NCI-H1417 treated with DMSO at 0.1 percent for 48 hours (cell line): ENCODE measurements at places on chromosomes 6 and 20.

- no peak for DNase-seq
Measured at GRCh38 chr6:113178349-113178748, 678.8 kb upstream of the MARCKS start.

DNA sequence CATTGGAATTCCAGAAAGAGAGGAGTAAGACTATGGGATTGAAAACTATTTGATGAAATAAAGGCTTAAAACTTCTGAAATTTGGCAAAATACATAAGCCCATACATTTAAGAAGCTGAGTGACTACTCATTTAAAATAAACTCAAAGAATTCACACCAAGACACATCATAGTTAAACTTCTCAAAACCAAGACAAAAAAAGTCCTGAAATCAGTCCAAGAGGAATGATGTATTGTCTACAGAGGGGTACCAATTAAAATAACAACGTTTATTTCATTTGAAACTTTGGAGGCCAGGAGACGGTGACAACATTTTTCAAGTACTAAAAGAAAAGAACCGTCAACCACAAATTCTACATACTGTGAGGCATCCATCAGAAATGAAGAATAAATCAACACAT lies 841.4 kb upstream of the MAP3K7 start:
- DNase-seq: no peak

DNA sequence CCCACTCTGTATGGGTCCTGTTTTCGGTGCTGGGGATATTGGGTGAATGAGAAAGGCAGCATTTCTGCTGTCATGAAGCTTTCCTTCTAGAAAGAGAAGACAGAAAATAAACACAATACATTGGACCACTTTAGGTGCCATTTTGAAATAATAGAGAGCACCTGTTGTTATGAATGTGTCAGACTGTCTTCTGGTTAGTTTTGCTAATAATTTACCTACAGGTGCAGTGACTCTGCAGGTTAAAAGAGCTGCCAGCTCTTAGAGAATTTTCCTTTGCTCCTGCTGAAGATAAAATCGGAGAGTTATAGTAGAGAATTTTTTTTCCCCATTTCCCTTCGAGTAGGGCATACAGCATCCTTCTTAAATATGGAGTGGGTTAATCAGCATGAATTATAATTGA lies 21.9 kb upstream of the GCLC start:
- DNase-seq: no peak

DNA sequence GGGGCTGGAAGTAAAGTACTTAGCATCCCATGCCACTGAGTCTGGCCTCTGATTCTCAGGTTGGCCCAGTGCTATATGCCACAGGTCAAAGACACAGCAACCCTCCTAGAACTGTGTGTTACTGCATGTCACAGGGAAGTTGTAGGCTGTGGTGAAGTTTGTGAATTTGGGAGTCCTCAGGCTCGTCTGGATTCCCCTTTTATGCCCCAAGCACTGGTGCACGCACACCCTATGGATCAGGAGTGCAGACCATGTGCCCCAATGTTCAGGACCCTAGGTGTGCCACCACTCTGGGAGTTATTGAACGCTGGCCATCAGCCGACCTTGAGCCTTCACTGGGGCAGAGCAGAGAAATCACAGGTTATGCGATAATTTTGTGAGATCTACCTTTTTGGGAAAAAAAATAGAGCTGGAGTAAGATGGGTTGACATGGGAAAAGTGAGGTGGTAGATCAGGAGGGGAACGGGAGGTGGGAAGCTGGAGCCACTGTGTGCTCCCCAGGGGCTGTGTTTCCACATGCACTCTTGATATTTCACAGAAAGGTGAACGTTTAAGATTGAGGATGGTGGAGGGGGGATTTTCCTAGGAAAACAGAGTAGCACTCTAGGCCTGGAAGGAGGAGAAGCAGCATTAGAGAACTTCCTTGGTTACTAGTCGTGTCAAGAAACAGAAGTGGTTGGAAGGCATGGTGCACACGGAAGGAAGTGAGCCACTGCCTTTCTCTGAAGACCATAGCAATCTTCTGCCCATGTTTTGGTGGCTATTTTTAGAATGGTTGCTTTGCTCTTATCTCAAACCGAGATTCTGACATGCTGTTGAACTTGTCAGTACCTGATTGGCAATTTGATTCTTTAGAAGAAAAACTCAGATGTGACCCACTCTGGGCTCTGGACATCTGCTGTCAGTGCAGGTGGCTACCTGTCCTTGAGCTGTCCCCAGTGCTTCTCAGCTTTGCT lies 44.1 kb downstream of the DUSP22 start:
- no peak for DNase-seq

- DNase-seq: no peak
Measured at GRCh38 chr6:121879149-121879548, 443.7 kb downstream of the GJA1 start.

GRCh38 chr6:141354191-141354955 lies 778.4 kb upstream of the GJE1 start:
- no peak for DNase-seq

DNA sequence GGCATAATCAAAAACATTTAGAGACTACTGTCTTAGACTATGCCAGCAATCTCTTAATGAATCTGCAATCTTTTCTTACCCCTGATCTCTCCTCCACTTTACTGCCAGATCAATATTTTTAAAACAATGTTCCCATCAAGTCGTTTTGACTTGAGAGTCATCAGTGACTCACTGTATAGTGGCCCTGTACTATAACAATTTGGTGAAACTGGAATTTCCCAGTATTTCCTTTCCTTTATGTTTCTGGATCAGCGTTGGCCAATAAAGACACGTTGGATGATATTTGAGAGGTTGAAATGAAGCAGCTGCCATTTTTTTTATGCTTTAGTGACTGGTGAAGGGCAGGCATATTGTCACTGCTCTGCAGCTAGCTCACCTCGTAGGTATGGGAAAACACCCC lies 10.1 kb upstream of the SMIM13 start:
- DNase-seq: no peak

GRCh38 chr6:151475653-151476523 lies 17.9 kb upstream of the CCDC170 start:
- DNase-seq: no peak

GRCh38 chr20:12575352-12576095 lies 433.2 kb upstream of the SPTLC3 start:
- no peak for DNase-seq

DNA sequence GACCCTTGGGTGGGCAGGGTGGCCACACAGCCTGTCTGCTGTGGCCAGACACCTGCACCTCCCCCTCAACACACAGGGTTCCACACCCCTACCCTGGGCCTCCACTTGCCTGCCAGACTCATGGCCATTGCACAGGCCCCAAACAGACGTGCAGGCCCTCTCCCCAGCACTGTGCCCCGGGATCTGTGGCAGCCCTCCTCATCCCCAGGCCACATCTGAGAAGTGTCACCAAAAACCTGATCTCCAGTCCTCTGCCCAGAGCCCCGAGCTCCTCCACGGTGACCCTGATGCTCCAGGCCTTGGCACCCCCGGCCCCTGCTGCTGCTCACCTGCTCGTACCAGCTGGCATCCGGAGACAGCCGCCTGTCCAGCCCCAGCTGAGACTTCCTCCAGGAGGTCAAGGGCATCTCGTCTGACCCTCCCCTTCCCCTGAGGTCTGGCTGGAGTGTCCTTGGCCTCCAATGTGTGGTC lies 160.1 kb downstream of the DLL1 start:
- DNase-seq: no peak

DNA sequence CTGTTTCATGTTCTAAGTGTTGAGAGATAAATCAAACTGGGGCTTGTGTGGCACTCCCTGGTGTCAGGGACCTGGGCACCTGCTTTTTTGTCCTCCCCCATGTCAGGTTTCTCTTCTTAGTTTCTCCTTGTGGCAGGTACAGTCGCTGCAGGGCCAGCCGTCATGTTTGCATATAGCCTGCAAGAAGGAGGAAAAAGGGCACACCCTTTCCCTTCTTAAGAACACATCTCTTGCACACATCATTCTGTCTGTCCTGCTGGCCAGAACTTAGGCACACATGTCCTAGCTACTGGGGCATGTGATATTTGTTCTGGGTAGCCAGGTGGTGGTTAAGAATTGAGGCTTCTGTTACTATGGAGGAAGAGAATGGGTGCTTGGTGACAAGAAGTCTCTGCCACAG lies 27.9 kb downstream of the CDC5L start:
- no peak for DNase-seq

DNA sequence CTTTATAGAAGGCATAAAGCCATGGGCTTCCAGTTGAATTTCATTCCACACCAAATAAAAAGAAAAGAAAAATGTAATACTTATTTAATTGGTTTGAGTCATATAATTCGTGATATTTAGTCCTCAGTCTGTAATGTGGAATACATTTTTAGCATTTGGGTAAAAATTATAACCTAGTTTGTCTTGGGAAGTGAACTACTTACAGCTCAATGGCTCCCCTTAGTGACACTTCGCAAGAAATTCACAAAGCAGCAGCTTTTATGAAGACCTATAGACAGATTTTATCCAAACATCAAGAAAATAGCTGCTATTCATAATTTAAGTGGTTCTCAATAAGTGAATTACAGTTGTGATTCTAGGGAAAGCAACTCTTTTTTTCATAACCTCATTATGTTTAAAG lies 72.1 kb downstream of the RSPO3 start:
- no peak for DNase-seq

DNA sequence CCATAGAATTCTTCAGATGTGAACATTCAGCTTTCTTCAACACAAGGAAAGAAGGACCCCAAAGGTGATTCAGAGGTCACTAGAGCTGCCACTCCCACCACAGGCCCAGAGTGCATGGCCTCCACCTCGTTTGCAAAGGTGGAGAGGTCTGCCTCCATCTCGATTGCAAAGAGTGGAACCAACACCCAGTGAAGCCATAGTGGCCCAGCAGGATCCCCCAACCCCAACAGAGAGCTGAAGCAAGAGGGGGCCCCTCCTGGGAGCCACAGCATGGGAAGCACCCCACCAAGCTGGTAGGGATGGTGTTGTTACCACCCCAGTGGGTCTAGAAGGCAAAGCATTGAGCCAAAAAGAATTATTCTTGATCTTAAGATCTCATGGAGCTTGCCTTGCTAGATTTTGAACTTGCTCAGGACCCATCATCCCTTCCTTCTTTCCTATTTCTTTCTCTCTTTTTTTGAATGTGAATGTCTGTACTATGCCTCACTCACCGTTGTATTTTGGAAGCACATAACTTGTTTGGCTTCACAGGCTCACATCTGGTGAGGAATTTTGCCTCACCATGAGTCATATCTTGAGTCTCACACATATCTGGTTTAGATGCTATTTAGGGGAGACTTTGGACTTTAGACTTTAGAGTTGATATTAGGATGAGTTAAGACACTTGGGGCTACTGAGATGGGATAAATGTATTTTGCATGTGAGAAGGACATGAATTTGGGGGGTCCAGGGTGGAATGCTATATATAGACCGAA lies 119.2 kb downstream of the ANKRD60 start:
- DNase-seq: no peak

DNA sequence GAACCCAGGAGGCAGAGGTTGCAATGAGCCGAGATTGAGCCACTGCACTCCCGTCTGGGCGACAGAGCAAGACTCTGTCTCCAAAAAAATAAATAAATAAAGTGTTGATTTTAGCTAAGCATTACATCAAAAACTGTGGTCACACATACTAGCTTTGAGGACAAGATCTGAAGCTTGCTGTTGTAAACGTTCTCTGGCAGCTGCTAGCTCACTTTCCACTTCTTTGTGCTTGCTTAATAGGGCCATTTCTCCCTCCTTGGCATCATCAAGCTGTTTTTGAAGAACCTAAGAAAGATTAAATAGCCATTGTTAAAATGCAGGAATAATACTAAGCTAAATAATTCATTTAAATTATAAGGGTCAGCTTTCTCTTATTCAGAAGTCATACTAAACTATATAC lies 55.7 kb downstream of the FAM184A start:
- DNase-seq: no peak
